HuH-7 (cell line): ENCODE measurements at places on chromosomes 7 and 10.
A peak's percentile ranks its signal among the peaks of the same experiment; 100 is the strongest.

- DNase-seq, result no peak
Observed at GRCh38 chr7:16940776-16941175, 59.0 kb upstream of the AGR3 start.

- no peak for DNase-seq
Observed at GRCh38 chr10:65194555-65194954, 1673.4 kb downstream of the REEP3 start.

- DNase-seq, result peak; percentile 23
Observed at GRCh38 chr10:119217991-119218490, 10.7 kb downstream of the GRK5 start.

GRCh38 chr7:29243910-29244655 is 49.5 kb downstream of the CHN2 start:
- no peak for DNase-seq

- DNase-seq, result no peak
Observed at GRCh38 chr10:35933940-35934641, 292.0 kb upstream of the FZD8 start.

GRCh38 chr7:30734497-30734896 is 17.4 kb upstream of the INMT start:
- DNase-seq, result no peak

DNA sequence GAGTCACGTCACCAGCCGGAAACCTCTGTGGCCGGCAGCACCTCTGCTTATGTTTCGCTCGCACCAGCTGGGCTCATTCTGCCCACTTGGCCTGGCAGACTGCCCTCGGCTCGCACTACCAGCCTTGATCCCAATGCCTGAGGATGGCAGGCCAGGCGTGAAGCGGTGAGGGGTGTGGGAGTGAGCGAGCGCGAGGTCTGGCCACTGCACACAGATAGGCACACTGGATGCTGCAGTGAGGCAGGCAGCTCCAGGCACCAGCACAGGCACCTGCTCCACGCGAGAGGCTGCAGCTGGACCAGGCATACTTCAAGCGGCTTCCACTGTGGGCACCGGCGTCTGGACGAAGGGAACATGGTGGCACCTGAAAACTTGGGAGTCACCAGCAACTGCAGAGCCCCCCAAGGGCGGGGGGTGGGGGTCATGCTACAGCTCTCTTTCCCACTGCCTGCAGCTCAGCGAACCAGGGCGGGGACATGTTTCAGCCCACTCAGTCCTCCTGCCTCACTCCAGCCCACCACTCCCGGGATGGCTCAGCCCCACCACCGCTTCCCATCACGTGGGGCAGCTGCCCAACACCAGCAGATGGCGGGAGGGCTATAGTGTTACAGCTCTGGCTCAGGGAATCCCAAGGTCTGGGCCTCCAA is 5.4 kb upstream of the DMTF1 start:
- no peak for DNase-seq

GRCh38 chr7:130398526-130399090 is 18.3 kb downstream of the CPA1 start:
- no peak for DNase-seq

DNA sequence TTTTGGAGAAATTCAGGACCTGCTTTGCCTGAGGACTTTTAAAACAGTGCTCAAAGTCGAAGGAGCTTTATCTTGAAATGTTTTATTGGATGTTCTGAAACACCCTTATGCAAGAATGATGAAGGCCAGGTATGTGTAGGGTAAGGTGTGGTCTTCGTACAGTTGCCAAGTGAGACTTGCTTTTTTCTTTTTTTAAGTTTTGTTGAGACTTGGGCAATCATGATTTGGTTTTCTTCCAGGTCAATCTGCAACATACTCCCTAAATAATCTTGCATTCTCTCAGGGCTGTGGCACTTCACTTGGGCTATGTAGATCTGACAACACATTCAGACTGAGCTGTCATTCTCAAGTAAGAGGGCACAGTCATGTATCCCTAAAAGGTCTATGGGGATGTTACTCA is 75.0 kb downstream of the GATA3 start:
- DNase-seq, result no peak

GRCh38 chr7:84248267-84248666 is 53.7 kb upstream of the SEMA3A start:
- DNase-seq, result no peak

DNA sequence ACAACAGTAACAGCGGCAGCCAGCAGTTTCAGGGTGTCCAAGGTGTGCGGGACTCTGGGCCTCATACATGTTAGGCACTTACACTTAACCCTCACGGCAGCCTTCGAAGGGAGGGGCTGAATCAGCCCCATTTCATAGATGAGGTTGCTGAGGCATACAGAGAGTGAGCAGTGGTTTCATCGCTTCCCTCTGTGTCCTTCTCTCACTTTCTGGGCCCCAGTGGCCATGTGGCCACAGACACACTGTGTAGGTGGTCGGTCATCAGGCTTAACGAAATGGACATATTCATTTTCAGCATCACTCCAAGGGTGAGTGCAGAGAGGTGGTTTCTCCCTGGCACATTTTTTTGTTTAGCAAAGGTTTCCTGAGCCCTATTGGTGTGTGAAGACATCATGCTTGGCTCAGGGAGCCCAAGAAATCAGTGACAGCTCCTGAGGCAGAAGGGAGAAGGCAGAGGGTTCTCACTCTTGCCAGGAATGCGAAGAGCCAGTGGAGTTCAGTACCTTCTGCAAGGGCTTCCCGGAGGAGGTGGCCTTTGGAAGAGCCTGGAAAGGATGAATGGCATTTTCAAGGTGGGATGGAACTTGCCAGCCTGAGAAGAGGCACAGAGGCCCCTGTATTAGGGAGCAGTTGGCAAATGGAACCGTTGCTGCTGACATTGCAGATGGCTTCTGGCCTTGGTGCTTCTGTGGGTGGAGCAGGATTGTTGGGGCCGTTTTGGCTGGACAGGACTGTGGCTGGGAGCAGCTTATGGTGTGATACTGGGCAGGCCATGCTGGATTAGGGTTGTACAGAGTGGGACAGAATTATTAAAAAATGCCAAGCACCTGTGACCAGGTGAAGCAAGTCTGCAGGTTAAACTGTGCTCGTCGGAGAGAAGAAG is 61.7 kb upstream of the PPIF start:
- no peak for DNase-seq

DNA sequence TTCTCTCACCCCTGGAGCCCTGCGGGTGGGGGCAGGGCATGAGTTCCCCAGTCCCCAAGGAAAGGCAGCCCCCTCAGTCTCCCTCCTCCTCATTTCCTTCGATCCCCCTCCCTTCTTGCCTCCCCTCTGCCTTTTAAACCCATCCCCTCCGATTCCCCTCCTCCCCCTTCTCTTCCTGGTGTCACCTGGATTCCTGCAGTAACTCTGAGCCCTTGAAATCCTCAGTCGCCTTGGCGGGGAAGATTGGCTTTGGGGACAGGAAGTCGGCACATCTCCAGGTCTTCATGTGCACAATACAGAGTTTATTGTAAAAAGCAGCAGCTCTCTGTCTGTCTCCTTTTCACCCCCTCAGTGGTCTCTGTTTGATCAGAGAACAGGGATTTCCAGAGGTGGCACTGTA is 1.3 kb upstream of the MUC12 start:
- DNase-seq, result no peak

GRCh38 chr10:32461203-32461602 is 15.3 kb downstream of the CCDC7 start:
- no peak for DNase-seq

- DNase-seq, result no peak
Observed at GRCh38 chr10:127338399-127339110, 142.2 kb upstream of the INSYN2A start.

- no peak for DNase-seq
Observed at GRCh38 chr7:24192053-24192452, 91.9 kb upstream of the NPY start.

GRCh38 chr10:11282156-11282555 is 264.5 kb downstream of the CELF2 start:
- DNase-seq, result no peak

- peak; percentile 16 for DNase-seq
Observed at GRCh38 chr7:114910787-114911186, 11.1 kb upstream of the MDFIC start.

DNA sequence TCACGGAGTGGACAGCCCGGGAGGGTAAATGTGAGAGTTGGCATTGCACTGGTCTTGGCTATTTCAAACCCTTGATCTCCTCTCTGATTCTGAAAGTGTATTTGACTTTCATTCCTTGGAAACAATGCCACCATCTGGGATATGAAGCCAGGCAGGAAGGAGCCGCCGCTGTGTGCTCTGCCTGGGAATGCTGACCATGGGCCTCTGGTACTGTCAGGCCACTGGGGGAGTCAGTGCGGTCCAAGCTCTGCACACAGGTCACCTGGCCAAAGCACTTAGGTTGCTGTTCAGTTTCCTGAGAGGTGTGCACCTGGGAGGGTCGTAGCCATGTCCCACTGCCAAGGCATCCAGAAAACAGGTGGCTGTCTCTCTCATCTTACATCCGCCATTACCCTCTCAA is 68.5 kb upstream of the SHH start:
- DNase-seq, result no peak

- no peak for DNase-seq
Observed at GRCh38 chr7:122887848-122888247, 1.6 kb upstream of the CADPS2 start.

GRCh38 chr10:5446390-5446926 is 34.1 kb downstream of the NET1 start:
- DNase-seq, result peak; percentile 74

- no peak for DNase-seq
Observed at GRCh38 chr10:110737886-110738634, 93.9 kb downstream of the RBM20 start.

- no peak for DNase-seq
Observed at GRCh38 chr10:52276986-52277385, 37.1 kb upstream of the DKK1 start.

DNA sequence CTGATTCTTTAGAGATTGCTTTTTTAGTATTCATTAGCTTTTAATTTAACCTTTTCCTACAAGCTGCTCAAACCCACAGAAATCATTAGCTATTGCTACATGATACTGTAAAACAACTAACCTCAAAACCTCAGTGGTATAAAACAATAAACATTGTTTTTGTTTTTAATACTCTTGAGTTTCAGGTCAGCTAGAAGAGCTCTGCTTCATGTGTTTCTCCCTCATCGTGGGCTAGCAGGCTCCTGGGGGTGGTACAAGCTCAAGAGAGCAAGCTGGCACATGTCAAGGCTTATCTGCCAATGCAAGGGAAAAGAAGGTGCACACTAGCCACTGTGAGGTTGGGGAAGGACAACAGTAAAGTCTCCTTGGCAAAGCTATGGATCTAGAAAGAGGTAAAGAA is 232.9 kb upstream of the PHF14 start:
- DNase-seq, result no peak

GRCh38 chr7:117874191-117874700 is 1.0 kb upstream of the CTTNBP2 start:
- DNase-seq, result no peak

DNA sequence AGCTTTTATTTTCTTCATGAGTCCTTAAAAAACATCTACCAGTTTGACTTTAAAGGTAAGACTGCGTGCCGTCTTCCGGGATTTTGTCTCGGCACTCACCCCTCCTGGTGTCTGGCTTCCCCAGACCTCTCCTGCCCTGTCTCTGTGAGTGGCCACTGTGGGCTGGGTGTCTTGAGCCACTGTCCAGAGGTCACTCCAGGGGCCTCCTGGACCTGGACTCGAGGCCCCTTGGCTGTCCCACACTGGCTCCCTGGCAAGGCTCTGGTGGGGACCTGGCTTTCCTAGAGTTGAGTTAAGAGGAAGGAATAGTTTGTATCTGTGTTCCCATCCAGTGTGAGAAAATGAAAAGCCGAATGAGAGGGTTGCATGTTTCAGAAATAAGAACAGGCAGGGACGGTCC is 95.5 kb downstream of the NKX6-2 start:
- no peak for DNase-seq

GRCh38 chr7:158098125-158099030 is 489.2 kb downstream of the PTPRN2 start:
- DNase-seq, result no peak

GRCh38 chr7:44705434-44705833 is 43.2 kb upstream of the ZMIZ2 start:
- no peak for DNase-seq

- DNase-seq, result no peak
Observed at GRCh38 chr10:23630885-23631284, 192.0 kb downstream of the OTUD1 start.

- DNase-seq, result no peak
Observed at GRCh38 chr7:102875700-102876295, 37.0 kb upstream of the LRRC17 start.

DNA sequence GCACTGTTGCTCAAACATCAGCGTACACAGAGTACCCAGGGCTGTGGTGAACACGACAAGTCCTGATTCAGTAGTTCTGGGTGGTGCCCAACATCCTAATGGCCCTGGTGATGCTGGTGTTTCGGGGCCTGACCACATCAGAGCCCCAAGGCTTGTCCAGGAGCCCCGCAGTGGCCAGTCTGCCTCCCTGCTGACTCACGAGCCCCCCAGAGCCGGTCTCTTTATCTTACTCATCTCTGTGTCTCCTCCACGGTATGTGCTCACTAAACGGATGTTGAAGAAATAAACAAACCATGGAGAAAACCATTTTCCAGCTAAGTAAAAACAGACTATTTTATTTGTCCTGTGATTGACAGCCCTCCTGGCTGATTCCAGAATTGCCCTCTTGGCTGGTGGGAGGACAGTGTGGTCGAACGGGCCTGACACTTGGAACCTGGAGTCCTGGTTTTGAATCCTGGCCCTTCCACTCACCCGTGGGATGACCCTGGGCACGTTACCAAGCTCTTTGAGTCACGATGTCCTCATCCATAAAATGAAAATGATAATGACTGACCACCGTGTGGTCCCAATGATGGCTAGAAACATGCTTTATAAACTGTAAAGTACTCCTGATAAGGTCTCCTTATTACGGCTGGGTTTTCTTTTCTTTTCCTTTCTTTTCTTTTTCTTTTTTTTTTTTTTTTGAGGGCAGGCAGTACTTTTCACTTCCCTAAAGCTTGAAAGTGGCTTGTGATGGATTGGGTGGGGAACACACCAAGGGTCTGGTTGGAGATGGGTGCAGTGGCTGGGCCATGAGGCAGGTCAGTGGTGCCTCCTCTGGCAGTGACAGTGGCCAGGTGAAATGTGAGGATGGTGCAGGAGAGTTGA is 5.7 kb downstream of the HIP1 start:
- no peak for DNase-seq

- DNase-seq, result no peak
Observed at GRCh38 chr10:74738985-74739567, 87.3 kb upstream of the KAT6B start.

GRCh38 chr7:106021151-106022067 is 58.3 kb downstream of the CDHR3 start:
- no peak for DNase-seq

DNA sequence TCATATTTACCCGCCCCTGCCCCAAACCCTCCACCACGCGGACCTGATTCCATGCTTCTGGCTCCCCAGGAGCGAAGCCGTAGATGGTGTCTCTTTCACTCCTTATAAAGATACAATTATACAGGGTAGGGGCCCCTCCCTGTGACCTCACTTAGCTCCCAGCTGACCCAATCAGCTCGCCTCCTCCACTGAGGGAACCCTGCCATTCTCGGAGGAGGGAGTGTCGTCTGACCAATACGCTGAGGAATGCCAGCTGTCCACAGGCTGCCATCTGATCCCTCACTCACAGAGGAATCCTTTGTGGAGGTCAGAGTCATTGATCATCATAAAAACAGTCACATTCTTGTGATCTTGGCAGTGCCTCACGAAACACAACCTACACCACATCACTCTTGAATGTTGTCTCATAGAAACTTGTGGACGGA is 67.5 kb upstream of the INSIG1 start:
- DNase-seq, result no peak

GRCh38 chr10:115989621-115990020 is 283.4 kb downstream of the GFRA1 start:
- no peak for DNase-seq
